Aorta (tissue), 5 donors: ENCODE measurements at places on chromosomes 11 and 22.

- no peak for DNase-seq
Measured at GRCh38 chr11:118213781-118214180, 11.0 kb downstream of the JAML start.

- no peak for DNase-seq
Measured at GRCh38 chr11:112087212-112087611, 539 bp downstream of the SDHD start.

GRCh38 chr22:39627865-39628562, 57.5 kb downstream of the CACNA1I start:
- DNase-seq: no peak

DNA sequence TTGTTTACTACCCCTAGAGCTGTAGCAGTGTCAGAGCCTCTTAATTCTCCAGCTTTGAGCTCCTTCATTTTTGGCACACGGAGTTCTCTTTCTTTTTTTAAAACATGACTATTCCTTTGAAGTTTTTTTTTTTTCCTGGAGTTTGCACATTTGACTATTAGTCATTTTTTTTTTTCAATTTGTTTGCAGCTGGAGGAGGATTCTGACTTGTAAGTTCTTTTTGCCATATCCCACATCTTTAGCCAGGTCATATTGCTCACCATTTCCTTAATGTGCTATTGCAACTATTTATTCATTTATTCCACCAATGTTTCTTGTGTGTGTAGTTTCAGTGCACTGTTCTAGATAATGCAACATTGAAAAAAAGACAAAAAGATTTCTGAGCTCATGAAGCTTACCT, 166.3 kb upstream of the ARHGAP20 start:
- DNase-seq: no peak

GRCh38 chr11:8228231-8228630, 35.4 kb downstream of the LMO1 start:
- DNase-seq: peak; percentile 49

DNA sequence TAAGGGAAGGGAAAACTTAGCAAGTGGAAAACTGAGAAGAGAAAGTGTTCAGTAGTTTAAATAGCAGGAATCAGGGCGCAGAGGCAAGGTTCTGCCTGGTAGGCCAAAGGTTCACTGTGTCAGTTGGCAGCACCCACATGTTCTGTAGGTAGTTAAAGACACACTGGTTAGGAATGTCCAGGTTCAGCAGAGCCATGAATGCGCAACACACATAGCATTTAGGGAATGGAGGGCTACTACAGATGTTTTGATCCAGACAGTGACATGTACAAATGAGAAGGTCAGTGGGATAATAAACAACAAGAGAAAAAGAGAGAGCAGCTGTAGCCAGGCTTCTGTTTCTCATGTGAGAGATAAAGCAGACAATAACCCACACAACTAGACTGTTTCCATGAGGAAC, 56.2 kb upstream of the ARHGAP42 start:
- no peak for DNase-seq

DNA sequence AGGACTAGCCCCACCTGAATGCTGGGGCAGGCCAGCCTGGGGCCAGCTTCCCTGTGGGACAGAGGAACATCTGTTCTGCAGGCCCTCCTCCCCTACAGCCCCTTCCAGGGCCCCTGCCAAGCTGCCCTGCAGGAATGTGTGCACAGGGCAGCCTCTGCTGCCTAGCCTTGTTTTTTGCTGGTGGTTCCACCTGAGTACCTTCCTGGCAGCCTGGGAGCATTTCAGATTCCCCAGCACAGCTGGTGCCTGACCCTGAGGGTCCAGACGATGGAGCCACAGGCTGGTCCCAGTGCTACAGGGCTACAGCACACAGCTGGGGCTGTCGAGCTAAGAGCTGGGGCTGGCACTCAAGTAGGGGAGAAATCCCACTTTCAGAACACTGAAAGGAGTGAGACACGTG, 22.3 kb upstream of the GPR83 start:
- no peak for DNase-seq

DNA sequence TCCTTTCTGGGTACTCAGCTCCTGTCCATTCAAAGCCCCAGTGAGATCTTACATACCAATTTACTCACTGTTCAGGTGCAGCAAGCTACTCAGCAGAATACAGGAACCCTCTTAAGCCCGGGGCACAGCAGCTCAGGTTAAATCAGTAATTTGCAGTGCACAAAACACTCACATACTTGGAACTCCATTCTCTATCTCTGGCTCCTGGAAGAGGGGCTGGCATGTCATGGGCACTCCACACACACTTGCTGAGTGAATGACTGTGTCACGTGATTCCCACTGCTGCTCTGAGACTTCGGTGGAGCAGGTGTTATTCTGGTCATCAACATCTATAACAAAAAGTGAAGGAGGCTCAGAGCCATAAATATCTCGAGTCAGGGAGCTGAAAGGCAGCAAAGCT, 157.3 kb upstream of the BDNF start:
- DNase-seq: no peak

GRCh38 chr11:78630561-78631303, 56.1 kb upstream of the NARS2 start:
- DNase-seq: no peak
